CD4-positive, alpha-beta memory T cell (primary cell): ENCODE measurements at places on chromosomes 4 and X. TPM values are rescaled to one million over a fixed set of nuclear protein-coding genes. Genes with fewer than 3 reads are reported as not detected.
A peak's percentile ranks its signal among the peaks of the same experiment; 100 is the strongest.

Gene SMAD1
- 1.1 TPM for polyA plus RNA-seq

- H3K4me3 ChIP-seq = no peak overlapping the region
- H3K4me1 ChIP-seq = no peaks in the 10 kb centered on the region
- DNase-seq = no peak
- no peak overlapping the region for H3K27ac ChIP-seq
These were observed 25.6 kb downstream of the CD99L2 start for GRCh38 chrX:150872773-150873336.

DNA sequence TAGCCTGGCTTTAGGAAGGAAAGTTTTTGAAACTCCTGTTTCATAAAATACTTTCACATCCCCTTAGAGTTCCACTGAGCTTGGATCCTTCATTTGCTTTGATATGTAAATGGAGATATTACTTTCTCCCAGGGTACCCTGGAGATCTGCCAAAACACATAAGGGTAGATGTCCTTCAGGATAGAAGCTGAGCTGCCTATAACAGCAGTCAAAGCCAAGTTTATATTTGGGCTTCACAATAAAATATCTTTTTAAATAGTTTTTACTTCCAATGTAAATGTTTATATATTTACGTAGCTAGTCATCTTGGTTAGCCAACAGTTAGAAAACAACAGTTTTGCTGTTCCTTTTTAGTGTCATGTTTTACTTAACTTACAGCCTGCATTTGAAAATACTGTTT lies 742.3 kb upstream of the POU3F4 start:
- no peaks in the 10 kb centered on the region for H3K4me1 ChIP-seq
- no peaks in the 10 kb centered on the region for H3K27me3 ChIP-seq
- H3K36me3 ChIP-seq = no peaks in the 10 kb centered on the region
- no peak for DNase-seq
- H3K27ac ChIP-seq = no peak overlapping the region
- H3K4me3 ChIP-seq = no peak overlapping the region

DNA sequence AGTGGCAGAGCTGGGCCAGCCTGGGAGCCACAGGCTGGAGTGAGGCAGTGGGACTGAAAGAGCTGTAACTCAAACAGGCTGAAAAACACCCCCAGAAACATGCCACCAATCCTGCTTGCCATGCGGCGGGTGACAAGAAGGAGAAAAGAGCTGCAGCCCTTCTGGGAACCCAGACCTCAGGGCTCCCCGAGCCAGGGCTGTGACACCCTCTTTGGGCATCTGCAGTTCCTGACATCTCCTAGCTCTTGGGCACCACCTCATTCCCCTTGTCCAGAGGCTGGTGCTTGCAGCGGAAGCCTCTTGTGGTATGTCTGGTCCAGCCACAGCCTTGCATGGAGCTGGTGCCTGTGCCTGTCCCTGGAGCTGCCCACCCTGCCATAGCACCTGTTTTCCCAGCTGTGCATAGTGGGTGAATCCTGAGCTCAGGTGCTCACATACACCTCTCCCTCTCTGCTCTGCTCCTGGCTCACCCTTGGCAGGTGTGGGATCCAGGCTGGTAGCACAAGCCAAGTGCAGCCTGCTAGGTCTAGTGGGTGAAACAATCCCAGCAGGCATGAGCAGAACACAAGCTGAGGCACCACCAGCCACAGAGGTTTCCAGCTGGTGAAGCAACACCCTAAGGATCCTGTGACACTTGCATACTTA lies 149.0 kb downstream of the CXXC4 start:
- H3K27me3 ChIP-seq = no peaks in the 10 kb centered on the region
- H3K36me3 ChIP-seq = no peaks in the 10 kb centered on the region
- no peak for DNase-seq
- H3K4me1 ChIP-seq = no peaks in the 10 kb centered on the region
- H3K4me3 ChIP-seq = no peak overlapping the region

- H3K27me3 ChIP-seq = no peaks in the 10 kb centered on the region
- no peak overlapping the region for H3K4me3 ChIP-seq
- no peak for DNase-seq
- H3K36me3 ChIP-seq = no peaks in the 10 kb centered on the region
These were observed 93.6 kb upstream of the NAP1L5 start for GRCh38 chr4:88791274-88791673.

DNA sequence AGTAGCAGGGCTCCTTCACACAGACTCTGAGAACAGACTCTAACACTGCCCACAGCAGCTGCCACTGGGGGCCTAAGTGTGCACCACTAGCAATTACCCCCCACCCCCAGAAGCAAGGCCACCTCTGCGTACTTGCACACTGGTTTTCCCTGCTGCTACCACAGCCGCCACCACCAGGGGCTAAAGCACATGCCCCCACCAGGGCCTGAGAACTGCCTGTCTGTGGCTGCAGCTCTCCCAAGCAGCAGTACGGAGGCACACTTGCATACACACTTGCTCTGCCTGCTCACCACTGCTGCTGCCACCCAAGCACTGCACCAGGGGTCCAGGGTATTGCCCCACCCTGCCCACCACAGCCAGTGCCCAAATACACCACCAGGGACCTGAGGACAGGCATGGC lies 59.6 kb downstream of the SCML2 start:
- no peak for DNase-seq
- no peak overlapping the region for H3K4me3 ChIP-seq
- no peak overlapping the region for H3K27ac ChIP-seq
- H3K4me1 ChIP-seq = no peaks in the 10 kb centered on the region

DNA sequence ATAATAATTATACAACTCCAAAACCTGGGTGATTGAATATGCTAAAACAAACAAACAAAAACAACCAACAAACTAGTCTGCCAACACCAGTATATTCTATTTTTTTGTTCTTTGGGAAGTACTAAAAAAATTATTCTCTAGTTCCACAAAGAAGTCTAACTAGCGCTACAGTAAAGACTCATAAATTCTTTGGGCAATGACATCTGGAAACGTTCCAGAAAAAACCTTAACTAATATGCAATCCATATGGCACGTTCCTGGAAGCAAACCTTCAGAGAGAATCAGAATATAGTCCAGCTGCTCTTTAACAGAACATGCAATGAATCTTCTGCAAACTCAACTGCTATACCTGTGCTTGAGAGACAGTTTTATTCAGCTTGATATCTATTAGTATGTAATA lies 500.1 kb downstream of the TRAM1L1 start:
- H3K4me1 ChIP-seq = no peaks in the 10 kb centered on the region
- no peaks in the 10 kb centered on the region for H3K27me3 ChIP-seq
- DNase-seq = no peak
- H3K27ac ChIP-seq = no peak overlapping the region

DNA sequence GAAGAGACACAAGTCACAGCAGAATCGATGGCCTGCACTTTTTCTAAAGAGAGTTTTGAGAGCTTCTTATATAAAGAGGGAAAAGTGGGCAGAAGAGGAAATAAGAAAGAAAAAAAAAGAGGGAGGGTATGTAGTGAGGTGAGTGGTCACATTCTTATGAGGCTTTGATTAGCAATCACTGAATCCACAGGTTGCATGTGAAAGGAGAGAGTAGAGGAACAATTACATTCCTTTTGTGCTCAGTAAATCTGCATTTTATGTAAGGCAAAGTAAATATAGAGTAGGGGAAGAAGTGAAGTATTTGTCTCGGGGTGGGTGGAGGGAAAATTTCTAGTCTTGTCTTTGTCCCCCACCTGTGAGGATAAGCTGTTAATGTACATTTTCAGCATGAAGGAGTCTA lies 26.8 kb upstream of the MBTPS2 start:
- no peak overlapping the region for H3K4me3 ChIP-seq
- no peak for DNase-seq
- no peaks in the 10 kb centered on the region for H3K4me1 ChIP-seq
- no peaks in the 10 kb centered on the region for H3K36me3 ChIP-seq
- no peaks in the 10 kb centered on the region for H3K27me3 ChIP-seq
- H3K27ac ChIP-seq = no peak overlapping the region

DNA sequence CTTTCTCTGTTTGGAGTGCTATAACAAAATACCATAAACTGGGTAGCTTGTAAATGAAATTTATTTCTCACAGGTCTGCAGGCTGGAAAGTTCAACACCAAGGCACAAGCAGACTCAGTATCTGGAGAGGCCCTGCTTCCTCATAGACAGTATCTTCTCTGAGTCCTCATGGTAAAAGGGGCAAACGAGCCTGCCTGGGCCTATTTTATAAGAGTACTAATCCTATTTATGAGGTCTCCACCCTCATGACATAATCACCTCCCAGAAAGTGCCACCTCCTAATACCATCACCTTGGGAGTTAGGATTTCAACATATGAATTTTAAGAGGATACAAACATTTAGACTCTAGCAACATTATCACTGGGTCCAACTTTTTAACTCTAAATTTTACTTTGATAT lies 200.3 kb downstream of the STPG2 start:
- H3K27ac ChIP-seq = no peak overlapping the region
- no peak for DNase-seq
- no peaks in the 10 kb centered on the region for H3K36me3 ChIP-seq
- H3K4me1 ChIP-seq = no peaks in the 10 kb centered on the region
- no peaks in the 10 kb centered on the region for H3K27me3 ChIP-seq
- H3K4me3 ChIP-seq = no peak overlapping the region

DNA sequence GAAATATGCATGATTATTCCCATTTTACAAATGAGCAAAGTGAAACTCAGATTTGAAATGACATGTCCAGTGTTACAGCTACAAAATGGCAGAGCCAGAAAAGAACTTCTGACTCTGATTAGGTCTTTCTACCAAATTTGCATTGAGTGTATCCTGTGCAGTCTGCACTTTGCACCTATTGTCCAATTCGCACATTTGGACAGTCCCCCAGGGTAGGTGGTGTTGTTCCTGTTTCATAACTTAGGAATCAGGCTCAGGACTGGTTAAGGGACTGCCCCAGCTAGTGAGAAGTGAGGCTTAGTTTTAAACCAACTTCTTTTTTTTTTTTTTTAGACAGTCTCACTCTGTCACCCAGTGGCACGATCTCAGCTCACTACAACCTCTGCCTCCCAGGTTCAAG lies 137.9 kb upstream of the NALF2 start:
- H3K36me3 ChIP-seq = no peaks in the 10 kb centered on the region
- no peaks in the 10 kb centered on the region for H3K4me1 ChIP-seq
- no peak overlapping the region for H3K4me3 ChIP-seq
- no peak for DNase-seq

DNA sequence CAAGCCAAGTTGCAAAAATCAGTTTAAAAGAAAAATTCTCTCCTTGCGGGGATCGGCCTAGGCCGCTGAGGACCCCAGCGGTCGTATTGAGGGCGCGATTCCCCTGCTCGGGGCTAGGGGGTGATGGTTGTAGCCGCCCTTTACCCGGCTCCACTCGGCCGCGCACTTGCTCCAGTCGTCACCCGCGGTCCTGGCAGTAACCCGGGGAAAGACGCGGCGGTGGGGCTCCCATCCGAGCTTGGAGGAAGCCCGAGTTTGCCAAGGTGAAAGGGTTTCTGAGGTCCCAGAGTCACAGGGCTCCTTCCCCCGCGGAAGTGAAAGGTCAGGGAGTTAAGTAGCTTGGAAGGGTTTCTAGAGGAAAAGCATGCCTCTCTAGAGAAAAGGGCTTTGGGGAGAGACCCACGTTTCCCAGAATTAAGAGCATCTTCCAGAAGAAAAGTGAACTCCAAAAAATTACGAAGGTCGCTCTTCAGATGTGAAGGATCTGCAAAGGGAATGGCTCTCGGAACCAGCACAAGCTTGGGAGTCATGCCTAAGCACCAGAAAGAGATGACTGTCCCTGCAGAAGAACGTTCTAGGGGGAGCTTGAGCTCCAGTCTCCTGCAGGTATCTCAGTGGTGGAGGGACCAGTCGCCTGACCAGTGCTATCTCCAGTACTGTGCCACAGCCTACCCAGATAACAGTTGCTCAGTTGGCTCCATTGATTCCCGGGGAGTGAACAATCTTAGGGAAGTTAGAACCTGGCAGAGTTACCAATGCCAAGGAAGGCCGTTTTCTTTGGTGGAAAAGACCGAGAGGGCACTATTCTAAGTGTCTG lies 875 bp downstream of the LAP3 start:
- no peaks in the 10 kb centered on the region for H3K27me3 ChIP-seq
- H3K4me3 ChIP-seq = peak overlapping the region; percentile 97
- DNase-seq = no peak

GRCh38 chr4:184732126-184732525 lies 1.8 kb downstream of the CENPU start:
- H3K4me1 ChIP-seq = peaks cover 15% of the 10 kb centered on the region
- H3K27ac ChIP-seq = no peak overlapping the region
- no peak for DNase-seq
- no peak overlapping the region for H3K4me3 ChIP-seq
- H3K36me3 ChIP-seq = no peaks in the 10 kb centered on the region
- H3K27me3 ChIP-seq = no peaks in the 10 kb centered on the region

Gene RAB39B
- 7.9 TPM for polyA plus RNA-seq

GRCh38 chrX:100980608-100981497 lies 11.3 kb downstream of the ARL13A start:
- H3K4me3 ChIP-seq = no peak overlapping the region
- no peak for DNase-seq
- H3K27me3 ChIP-seq = no peaks in the 10 kb centered on the region

GRCh38 chr4:94833394-94833793 lies 75.6 kb downstream of the BMPR1B start:
- no peak overlapping the region for H3K4me3 ChIP-seq
- no peaks in the 10 kb centered on the region for H3K27me3 ChIP-seq
- H3K36me3 ChIP-seq = no peaks in the 10 kb centered on the region
- DNase-seq = no peak
- no peaks in the 10 kb centered on the region for H3K4me1 ChIP-seq

DNA sequence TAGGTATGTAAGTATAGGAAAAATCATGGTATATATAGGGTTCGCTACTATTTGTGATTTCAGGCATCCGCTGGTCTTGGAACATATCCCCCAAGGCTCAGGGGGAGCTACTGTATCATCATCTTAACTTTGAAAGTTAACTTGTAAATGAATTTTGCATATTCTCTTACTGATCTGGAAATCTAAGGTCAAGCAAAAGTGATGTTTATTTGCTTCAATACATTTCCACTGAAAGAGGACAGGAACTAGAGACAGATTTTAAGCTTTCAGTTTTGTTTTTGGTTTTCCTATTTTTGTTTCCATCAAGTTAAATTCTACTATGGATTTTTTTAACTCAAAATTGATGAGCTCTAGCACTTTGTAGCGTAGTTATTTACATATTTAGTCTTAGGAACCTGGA lies 56.2 kb downstream of the NAF1 start:
- H3K4me3 ChIP-seq = no peak overlapping the region
- DNase-seq = no peak
- no peaks in the 10 kb centered on the region for H3K27me3 ChIP-seq

DNA sequence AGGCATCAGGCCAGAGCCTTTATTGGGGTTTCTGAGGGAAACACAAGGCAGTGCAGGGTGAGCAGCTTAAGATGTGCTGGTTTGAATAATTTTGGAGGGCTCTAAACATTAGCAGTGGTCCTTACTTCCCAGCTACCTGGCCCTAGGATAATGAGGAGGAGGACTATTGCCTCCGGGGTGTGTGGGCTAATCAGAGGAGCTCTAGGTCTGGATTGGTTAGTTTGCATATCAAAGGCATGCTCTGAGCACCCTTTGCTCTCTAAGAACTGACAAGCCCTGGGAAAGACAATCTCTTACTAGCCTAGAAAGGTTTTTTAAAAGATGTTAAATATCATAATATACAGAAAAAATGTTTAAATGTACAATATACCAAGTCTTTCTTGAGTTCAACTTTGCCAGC lies 58.4 kb downstream of the RXFP1 start:
- no peaks in the 10 kb centered on the region for H3K4me1 ChIP-seq
- H3K4me3 ChIP-seq = no peak overlapping the region
- DNase-seq = no peak
- H3K27me3 ChIP-seq = no peaks in the 10 kb centered on the region
